Renal cortical epithelial cell (primary cell): ENCODE measurements at places on chromosomes 5 and 9. TPM values are rescaled to one million over a fixed set of nuclear protein-coding genes. Genes with fewer than 3 reads are reported as not detected.

- DNase-seq: no peak
These were observed 90.9 kb upstream of the MINAR2 start for GRCh38 chr5:129656952-129657351.

DNA sequence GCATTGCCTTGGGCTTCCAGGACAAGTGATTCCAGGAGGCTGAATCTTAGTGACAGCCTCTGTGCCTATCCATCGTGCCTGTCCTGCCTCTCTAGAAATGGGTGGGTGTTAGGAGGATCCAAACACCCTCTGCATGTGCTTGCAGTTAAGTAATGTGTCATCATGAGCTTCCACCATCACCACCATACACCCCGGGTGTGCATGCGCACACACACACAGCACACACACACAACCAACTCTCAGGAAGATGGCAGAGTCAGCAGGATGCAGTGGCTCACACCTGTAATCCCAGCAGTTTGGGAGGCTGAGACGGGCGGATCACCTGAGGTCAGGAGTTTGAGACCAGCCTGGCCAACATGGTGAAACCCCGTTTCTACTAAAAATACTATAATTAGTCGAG, 22.8 kb upstream of the CERCAM start:
- DNase-seq: no peak

GRCh38 chr5:166324372-166324771, 1967.1 kb upstream of the WWC1 start:
- DNase-seq: peak; percentile 1

Gene FCN1
- not detected in 2 replicates for total RNA-seq

Gene CDKN2A
- total RNA-seq: 25.0 and 36.3 TPM in 2 replicates

DNA sequence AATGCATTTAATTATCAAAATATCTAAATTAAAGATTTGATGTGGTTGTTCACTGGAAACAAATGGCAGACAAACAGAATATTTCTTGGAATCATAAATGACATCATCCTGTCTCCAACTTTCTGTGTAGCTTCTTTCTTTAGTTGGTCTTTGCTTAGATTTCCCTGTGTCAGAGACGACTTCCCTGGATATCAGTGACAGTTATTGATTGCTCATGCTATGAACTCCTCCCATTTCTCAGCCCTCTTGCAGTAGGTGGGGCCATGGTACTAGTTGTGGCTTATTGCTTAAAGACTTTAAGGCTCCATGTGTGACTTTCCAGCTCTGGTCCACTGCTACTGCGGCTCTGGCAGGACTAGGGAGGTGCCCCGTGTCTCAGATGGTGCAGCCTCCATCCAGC, 592.6 kb downstream of the MTRR start:
- no peak for DNase-seq

DNA sequence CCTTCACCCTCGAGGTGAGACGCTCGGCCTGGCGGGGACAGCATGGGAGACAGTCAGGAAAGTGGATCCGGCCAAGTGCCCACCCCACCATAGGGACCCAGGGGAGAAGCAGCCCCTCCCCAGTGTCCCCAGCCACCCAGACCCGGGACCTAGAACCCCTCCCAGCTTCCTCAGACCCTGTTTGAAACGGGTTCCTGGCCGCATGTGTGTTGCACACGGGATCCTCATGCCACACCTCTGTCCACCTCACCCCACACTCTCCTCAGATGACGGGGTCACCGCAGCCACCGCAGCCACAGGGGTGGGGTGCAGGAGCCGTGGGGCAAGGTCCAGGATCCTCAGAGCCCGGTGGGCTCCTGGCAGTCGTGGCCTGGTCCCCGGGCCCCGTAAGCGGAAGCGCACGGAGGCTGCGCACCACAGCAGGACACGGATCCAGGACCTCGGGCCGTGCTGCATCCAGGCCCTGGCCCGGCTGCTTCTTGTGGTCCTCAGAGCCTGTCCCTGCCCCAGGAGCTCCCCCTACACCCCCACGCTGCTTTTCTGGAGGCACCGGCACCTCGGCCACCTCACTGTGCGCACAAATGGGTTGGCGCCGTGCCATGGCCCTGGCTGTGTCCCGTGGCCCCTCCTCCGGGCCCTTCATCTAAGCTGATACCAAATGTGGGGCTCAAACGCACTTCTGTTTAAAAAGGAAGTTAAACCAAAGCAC, 15.3 kb downstream of the TERT start:
- no peak for DNase-seq

Gene NUTM2F
- not detected in 2 replicates for total RNA-seq

GRCh38 chr5:16178745-16179372, 732 bp downstream of the MARCHF11 start:
- peak; percentile 33 for DNase-seq

DNA sequence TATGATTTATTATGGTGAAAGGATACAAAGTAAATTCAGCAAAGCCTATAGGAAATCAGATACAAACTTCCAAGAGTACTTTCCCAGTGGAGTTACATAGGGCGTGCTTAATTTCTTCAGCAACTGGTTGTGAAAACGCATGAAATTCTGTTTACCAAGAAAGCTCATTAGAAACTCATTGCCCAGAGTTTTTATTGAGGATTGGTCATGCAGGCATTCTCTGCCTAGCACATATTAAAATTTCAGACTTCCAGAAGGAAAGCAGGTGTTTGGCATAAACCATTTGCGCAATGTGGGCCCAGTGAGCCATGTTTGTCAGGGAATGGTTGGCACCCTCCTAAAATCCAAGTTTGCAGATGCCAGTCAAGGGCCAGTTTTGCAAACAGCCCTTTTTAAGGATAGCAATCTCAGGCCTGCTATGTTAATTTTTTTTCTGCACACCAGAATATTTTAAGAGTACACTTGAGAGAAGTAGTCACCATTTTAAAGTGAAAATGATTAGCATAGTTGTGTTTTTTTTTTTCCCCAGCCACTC, 311.1 kb upstream of the CHD1 start:
- DNase-seq: peak; percentile 62

DNA sequence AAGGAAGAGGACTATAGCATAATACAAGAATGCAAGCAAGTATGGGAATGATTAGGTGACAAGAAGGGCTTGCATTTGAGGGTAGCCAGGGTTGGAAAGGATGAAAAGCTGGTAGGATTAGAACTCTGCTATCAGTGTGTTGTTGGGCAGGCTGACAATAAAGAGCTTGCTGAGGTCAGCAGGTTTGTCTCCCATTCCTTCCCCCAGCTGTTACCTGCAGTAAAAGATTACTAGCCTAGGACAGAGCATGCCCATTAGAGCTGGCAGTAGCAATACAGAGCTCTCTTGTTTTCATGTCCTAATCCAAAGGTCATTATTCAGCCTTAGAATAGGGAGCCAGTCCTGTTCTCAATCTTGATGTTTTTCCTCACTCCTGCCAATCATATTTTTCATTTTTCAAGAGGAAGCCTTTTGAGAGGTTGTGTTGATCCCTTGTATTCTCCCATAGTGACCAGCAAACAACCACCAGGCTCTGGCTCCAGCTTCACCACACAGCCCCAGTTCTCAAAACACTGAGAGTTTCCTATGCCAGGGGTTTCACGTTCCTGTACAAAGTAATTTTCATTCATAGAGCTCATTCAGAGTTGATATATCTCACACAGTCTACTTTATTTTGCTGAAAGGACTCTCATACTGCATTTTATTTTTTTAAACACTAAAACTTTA, 71.7 kb downstream of the OR2K2 start:
- DNase-seq: no peak

Gene CD274
- 9.8 and 20.7 TPM in 2 replicates for total RNA-seq

Gene SLC6A7
- not detected in 2 replicates for total RNA-seq

- DNase-seq: no peak
These were observed 91.6 kb downstream of the CARTPT start for GRCh38 chr5:71810471-71811195.

DNA sequence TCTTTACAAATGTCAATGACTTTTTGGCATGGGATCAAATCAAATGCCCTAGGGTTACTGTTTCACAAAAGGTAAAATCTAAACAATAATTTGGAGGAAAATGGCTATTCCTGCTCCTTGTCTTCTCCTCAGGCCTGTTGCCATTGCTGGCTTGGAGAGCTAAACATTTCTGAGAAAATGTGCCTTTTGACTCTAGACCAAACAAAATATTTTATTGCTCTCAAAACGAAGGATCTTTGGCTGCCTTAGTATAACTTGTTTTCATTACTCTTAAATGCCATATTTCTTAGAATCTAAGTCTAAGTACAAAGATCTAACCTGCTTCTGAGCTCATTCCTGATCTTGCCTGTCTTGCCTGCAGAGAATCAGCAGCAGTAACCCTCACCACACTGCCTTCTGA, 116.6 kb downstream of the MUSK start:
- no peak for DNase-seq

GRCh38 chr9:6671416-6671815, 25.9 kb upstream of the GLDC start:
- no peak for DNase-seq

Gene LHX3
- not detected in 2 replicates for total RNA-seq

Gene SLC30A5
- 58.3 and 61.9 TPM in 2 replicates for total RNA-seq

GRCh38 chr9:105346273-105346672, 101.6 kb upstream of the FSD1L start:
- no peak for DNase-seq

GRCh38 chr9:121685146-121685794, 33.8 kb downstream of the DAB2IP start:
- DNase-seq: no peak

Gene WASHC1
- total RNA-seq: 1.9 and 4.7 TPM in 2 replicates

DNA sequence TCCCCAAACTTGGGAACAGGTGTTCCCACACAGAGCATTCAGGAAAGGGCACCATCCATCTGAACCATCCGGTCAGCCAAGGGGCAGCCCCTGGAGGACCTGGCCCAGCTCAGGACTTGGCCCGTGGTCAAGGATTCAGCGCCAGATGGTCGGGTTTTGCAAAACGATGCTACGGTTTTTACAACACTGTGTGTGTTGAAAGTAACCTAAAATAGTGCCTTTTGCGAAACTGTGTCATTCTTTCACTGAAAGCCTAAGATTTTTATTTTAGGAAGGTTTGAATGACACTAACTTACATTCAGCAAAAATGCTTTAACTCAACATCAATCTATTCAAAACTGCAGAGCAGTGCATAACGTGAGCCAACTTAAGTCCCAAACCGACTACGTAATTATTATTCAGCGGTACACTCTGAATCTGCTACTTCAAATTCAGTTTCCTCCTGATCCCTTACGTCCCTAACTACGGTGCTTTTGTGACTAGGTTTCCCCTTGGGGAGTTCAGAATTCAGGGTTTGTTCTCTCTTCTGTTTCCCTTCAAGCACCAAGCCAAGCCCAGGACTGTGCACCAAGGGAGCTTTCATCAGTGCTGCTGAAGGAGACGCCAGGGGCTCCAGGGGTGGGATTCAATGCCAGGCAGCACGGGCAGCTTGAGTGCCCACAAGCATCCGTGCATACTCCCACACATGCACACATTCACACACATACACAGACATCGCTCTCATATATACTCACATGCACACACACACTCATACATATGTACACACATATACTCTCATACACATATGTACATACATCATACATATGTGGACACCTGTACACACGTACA, 25.8 kb downstream of the LPCAT1 start:
- no peak for DNase-seq

DNA sequence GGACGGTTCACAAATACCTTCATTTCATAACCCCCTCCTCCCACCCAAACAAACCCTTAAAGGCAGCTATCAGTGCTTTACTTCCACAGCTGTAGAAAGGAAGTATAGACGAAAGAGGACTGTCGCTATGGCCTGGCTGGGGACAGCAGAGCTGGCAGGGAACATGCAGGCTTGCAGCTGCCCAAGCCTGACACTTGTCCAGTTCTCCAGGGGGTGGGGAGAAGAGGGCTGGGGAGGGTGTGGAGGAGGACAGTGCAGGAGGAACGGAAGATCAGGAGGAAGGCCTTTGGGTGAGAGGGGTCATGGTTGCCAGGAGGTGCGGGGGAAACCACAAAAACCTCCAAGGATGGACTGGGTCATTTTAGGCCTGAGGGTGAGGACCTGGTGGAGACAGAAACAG, 25.9 kb downstream of the ARPC5L start:
- DNase-seq: no peak

DNA sequence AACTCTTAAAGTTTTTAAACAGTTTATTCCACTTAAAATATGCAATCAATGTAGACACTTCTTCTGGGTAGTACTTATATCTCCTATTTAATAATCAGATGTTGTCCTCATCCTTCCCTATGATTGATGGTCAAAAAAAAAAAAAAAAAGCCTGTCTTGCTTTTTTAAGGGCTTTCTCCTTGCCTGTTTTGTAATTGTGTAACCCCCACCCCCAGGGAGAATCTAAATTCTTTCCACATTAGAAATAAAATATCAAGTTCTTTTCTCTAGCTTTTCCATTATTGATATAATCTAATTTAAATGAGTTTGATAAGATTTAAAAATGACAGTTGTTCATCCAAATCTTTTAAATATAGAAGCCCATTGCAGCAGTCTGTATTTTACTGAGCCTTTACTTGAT, 119.7 kb downstream of the CHSY3 start:
- no peak for DNase-seq

Gene OCLN
- total RNA-seq: 63.4 and 66.1 TPM in 2 replicates

DNA sequence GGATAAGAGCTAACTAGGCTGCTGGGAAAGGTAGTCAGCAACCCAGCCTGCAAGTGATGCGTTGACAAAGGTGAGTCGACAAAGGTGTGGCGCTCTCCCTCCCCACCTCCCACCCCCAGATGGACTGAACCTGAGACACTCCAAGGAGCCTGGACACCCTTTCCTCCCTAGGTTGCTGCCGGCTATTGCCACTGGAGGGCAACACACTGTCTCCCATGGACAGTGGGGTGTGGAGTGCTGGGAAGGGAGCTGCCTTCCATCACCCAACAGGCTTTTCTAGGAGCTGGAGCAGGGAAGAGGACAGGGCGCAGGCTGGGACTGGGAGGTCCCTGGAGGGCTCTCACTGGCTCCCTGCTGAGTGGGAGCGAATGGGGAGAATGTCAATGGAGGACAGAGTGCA, 75.4 kb upstream of the ARAP3 start:
- peak; percentile 32 for DNase-seq

Gene CYSRT1
- 0.20 and 0.87 TPM in 2 replicates for total RNA-seq

DNA sequence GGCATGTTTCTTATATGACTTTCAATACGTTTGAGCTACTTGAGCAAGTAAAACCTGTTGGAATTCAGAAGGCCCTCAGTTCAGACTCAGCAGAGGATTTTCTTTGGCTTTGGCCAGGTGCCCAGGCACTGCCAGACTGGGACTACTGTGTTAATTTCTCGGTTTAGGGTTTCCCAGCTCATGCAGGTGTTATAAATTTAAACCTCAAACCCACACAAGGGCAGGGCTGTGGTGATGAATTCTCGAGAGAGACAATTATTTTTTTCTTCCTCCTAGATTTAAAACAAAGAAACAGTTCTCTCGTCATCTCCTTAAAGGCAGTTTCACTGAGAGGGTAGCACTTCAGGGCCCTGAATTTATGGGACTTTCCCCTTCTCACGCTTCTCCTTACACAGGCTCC, 406.0 kb upstream of the PIK3R1 start:
- DNase-seq: no peak

DNA sequence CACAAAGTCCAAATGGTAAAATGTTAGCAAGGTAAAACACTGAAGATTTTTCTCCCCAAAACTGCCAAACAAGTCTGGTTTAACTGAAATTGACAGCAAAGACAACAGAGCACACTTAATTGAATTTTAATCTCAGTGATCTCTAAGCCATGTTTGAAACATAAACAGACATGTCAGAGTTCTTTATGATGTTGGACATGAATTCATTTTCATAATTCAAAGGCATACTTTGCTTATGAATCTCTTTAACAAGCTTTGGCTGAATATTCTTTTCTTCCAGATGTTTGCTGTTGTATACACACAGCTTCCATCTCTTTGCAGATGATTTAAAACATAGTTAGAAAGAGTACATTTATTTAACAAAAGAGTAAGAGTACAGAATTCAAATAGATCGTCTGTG, 509.1 kb downstream of the RAB3C start:
- no peak for DNase-seq

Gene GARNL3
- total RNA-seq: 9.0 and 13.9 TPM in 2 replicates
